ENCODE measurements at places on chromosomes 7 and 10.
A peak's percentile ranks its signal among the peaks of the same experiment; 100 is the strongest.

DNA sequence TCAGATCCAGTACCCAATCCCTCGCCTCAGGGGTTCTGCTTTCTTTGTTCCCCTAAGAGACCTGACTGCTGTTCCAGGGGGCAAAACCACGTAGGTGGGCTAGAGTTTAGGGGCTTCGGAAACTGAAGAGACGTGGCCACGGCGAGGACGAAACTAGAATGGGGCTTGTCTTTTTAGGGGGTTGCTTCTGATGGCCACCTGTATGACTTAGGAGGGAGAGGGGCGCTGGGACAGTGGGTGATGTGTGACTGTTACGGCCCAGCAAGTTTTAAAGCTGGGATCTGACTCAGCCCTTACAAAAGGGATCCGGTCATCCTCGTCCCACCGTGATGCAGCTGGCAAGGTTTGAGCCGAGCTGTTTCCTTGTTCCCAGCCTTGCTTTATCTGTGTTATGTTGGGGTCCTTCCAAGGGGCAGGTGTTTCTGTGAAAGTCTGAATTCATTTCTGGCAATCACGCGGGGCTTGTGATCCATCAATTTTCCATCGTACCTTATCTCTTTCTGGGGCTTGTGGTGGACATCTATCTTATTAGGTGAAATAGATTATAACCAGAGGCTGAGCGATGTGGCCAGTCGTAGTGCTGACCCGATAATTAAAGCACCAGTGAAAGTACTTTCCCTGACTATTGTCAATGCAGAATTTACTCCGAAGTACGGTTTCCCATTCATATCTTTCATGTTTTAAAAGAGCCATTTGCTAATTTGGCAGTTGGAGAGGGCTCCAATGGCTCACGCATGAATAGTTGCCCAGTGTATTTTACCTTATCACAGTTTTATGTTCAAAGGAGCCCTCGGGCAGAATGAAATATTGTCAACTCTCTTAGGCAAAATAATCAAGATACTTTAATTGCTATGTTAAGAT, 830 bp downstream of the MET start:
- peak; percentile 31 for DNase-seq

- no peak for DNase-seq
These were observed 84.1 kb downstream of the EZH2 start for GRCh38 chr7:148799893-148800555.

- DNase-seq, result no peak
These were observed 147.4 kb upstream of the AGR3 start for GRCh38 chr7:17029150-17029549.

DNA sequence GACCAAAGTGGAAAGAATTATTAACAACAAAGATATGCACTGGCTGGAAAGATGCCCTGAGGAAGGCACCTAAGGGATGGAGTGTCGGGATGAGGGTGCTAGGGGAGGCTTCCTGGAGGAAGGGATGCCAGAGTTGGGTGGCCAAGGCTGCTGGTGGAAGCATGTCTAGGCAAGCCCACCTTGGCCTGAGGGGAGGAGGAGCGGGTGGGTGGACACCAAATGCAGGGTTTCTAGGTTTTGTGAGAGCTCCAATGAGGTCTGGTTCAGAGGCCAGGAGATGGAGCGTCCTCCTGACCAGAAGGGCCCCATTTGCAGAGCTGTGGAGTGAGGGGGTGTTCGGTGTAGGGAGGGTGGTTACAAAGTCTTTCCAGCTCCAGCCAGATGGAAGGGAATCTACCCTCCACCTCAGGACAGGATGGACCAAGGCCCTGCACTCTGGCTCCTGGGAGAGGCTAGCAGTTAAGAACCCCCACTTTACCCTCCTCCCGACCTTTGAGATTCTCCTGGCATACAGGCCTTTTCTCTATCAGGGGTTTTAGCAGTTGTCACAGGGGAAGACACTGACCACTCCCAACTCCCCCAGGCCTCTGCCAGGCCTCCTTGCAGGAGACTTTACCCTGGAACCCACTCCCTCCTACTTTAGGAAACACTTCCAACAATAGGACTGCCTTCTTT, 3.0 kb upstream of the DDIT4 start:
- DNase-seq, result no peak

DNA sequence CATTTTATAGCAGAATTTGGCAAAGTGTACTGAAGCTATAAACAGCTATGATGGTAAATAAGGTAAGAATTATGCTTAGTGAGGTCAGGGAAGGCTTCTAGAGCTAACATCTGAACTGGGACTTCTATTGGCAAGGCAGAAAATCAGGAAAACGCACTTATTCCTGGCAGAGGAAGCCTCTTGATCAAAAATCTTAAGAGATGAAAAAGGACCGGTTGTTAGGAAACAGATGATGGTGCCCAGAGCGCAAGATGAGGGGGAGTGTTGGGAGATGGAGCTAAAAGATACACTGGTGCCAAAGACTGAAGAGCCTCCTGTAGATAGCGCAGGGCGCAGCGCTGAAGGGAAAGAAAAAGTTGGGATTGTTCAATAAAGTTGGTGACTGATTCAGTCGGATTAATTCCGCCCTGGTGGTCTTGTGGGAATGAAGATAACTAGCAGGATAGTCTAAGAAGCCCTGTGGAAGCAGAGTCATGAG, 550 bp upstream of the CALU start:
- DNase-seq, result no peak

GRCh38 chr7:105285118-105285874, 103.4 kb downstream of the SRPK2 start:
- no peak for DNase-seq

DNA sequence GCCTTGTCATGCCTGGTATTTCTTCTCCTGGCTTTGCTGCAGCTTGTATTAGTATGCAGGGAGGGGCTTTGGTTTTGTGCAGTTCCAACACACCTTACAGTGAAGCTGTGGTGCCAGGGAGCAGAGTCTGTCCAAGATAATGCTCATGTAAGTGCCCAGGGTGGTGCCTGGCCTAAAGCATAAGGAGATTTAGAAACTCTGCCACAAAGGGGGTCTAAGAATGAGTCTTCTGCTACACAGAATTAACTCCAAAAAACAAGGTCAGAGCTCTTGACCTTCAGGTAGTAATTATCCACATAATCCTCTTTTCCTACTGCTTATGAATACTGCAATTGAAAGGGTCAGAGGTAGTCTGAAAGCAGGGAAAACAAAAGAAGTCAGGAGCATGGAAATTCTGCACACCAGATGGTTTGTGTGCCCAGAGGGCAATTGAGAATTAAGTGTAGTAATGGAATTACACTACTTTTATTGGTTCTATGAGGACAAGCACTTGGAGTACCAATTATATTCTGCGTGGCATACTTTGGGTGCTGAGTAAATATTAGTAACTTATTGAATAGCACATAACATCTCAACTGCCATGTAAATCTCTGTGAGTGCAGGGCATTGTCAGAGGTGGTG, 121.5 kb downstream of the KAT6B start:
- DNase-seq, result no peak

DNA sequence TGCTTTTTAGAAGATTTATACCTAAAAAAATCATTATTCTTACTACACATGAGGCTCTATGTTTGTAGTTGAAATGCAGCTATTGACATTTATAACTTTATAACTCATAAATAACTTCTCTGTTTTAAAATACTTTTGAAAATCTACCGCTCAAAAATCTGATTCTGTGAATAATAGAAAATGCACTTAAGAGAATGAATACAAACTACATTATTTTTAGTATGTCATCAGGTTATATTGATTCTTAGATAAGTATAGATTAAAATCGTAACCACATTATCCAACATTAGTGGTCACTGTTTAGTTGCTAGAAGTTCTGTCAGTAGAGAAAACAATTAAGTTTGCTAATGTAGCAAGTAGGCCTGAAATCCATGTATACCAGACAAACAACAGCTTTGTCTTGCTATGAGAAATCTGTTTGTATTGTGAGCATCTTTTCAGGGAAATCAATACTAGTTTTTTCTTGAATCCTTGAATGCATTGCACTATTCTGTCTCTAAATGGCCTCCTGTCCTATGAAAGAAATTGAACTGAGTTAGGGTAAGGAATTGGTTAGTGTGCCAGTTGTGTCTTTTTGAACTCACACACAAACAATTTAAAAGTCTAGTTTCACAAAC, 116.5 kb upstream of the HDAC9 start:
- no peak for DNase-seq

DNA sequence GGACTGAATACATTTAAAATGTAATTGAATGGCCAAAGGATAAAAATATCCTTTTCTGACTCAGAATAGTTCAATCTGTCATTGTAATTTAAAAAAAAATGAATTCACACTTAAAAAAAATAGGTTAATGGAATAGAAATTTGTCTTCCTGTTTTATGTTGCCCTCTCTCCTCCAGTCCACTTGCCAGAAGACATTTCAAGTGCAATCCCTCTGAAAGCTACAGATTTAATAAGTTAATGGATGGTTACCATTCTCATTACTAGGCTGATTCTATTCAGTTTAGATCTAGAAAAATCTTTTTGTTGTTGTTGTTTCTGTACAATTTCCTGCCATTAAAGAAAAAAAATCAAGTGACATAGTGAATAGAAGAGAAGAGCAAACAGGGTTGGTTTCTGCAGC, 142.9 kb downstream of the SKAP2 start:
- DNase-seq, result no peak

DNA sequence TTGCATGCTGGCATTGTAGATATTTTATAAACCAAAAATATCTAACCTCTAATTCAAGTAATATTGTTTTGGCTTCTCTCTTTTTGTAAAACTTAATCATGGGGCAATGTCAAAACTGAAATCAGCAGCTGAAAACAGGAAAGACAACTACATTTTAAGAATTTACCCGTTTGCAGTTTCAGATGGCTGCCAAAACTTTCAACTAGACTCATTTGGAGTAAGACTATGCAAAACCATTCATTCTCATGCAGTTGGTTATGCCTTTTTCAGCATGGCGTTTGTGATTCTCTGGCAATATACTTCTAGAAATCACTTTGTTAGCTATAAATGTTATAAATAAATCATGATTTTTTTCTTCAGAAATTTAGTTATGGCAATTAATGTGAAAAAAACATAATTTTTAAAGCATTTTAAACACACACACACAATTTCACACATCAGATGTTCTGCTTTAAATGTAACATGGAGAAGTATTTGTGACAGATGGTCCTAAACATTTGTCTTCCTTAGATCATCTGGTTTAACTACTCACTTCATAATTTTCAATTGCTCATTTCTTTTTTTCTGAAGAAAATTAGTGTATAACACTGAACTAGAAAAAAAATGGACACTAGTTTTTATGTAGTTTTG, 116.4 kb downstream of the ITGB8 start:
- DNase-seq, result peak; percentile 5

GRCh38 chr7:29881724-29882123, 75.4 kb downstream of the WIPF3 start:
- no peak for DNase-seq

GRCh38 chr7:130881091-130881798, 147.2 kb upstream of the KLF14 start:
- no peak for DNase-seq

GRCh38 chr10:94430701-94431100, 28.4 kb downstream of the TBC1D12 start:
- peak; percentile 33 for DNase-seq

DNA sequence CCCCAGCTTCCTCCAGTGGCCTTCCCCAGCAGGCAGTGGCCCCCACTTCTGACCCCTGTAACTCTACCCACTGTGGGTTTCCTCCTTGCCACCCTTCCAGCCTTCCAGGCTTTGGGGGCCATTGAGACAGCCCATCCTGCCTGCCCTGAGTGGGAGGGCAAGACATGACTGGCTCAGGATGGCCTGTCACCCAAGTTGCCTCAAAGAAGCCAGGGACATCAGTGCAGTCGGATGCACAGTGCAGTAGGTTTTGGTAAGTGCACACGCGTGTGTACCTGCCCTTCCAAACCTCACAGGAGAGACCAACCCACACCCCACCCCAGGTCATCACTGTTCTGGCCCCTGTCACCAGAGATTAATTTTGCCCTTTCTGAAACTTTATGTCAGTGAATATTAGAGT, 22.7 kb downstream of the ZMIZ2 start:
- no peak for DNase-seq

DNA sequence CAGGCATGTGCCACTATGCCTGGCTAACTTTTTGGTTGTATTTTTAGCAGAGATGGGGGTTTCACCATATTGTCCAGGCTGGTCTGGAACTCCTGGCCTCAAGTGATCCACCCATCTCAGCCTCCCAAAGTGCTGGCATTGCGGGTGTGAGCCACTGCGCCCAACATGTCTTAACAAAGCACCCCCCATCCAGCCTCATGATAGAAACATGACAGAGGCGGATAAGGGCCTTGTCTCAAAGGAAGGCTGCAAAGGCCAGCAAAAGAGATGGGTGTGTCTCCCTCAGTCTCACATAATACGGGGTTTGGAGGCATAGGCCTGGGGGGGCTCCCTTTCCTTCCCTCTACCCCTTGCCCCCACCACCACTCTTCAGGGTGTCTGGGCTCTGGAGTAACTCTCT, 93.2 kb downstream of the SH3PXD2A start:
- no peak for DNase-seq
